ENCODE measurements at places on chromosomes 3 and 15.

DNA sequence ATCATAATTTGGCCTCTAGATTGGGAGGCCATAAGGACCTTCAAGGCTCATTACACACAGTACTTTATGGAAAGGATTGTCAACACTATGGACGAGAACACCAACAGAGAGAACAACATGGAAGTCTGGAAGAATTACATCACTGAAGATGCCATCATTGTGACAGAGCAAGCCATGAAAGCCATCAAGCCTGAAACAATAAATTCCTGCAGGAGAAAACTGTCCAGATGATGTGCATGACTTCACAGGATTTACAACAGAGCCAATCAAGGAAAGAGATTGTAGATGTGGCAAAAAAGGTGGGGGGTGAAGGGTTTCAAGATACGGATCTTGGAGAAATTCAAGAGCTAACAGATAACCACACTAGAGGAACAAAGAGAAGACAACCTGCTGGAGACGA lies 15.9 kb downstream of the IL17RB start:
- DNase-seq: no peak

- DNase-seq: no peak
These were observed 56.4 kb upstream of the ARRDC4 start for GRCh38 chr15:97903971-97904572.

GRCh38 chr3:36211652-36211999 lies 168.7 kb upstream of the STAC start:
- no peak for DNase-seq

GRCh38 chr15:86623236-86623635 lies 543.6 kb downstream of the AGBL1 start:
- DNase-seq: no peak

DNA sequence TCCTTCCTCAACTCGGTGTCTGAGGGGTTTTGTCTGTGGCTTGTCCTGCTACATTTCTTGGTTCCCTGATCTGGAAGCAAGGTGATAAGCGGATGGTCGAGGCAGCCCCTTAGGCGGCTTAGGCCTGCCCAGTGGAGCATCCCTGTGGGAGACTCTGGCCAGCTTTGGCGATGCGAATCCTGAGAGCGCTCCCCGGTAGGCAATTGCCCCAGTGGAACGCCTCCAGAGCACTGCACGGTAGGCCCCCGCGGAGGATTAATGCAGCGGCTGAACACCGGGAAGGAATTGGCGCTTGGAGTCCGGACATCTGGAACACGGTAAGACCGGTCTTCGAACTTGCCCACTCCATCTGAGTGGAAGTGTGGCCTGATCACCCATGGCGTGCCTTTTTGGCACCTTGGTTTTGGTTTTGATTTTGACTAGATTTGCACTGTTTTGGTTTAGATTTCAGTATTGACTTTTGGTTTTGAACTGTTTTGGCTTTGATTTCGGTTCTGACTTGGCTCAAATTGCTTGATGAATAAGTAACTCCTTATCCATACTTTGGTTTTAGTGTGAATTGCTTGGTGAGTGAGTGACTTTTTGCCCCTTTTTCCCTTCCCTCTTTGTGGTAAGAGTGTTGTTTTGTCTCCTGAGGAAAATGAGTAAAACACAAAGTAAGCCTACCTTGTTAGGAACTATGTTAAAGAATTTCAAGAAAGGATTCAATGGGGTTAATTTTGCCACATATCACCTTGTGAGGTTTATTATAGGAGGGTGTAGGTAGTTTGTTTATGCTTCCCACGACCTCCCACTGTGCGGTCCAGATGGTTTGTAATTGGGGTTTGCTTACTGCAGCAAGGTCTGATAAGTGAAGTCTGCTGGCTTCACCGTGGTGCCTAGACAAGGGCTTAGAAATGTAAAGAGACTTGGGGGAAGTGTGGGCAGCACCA lies 27.1 kb upstream of the GPR156 start:
- no peak for DNase-seq

GRCh38 chr15:41895491-41895890 lies 1.6 kb upstream of the SPTBN5 start:
- no peak for DNase-seq

GRCh38 chr3:435161-435560 lies 238.6 kb downstream of the CHL1 start:
- no peak for DNase-seq

- no peak for DNase-seq
These were observed 33.0 kb downstream of the HSPBAP1 start for GRCh38 chr3:122760453-122761271.

GRCh38 chr15:88704791-88705768 lies 66.3 kb downstream of the ISG20 start:
- no peak for DNase-seq

DNA sequence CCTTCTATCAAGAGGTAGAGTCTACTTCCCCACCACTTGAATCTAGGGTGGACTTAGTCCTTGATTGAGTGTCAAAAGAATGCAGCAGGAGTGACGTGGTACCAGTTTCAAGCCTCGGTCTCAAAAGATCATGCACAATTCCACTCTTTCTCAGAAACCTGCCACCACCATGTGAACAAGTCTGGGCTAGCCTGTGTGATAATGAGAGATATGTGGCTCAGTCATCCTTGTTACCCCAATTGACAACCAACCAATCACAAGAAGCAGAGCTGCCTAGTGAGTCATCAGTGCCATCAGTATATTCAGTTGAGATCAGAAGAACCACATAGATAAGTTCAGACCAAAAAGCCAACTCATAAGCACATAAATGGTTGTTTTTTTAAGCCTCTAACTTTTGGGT lies 374.5 kb downstream of the IL20RB start:
- no peak for DNase-seq

DNA sequence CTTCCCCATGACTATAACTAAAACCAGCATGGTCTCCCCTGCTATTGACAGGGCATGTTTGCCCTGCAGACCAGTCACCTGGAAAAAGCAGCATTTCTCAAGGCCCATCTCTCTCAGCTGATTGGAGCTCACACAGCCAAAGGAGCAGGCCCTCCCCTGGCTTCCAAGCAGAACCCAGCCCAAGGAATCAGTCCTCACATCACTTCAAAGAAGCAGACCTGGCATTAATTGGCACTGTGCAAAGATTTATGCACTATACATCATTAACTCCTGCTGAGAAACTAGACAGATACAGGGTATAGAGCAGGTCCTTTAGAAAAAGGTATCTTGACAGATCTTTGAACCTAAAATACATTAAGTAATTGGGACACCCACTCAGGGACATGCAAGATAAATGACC lies 323.8 kb upstream of the PPP2R3A start:
- no peak for DNase-seq

DNA sequence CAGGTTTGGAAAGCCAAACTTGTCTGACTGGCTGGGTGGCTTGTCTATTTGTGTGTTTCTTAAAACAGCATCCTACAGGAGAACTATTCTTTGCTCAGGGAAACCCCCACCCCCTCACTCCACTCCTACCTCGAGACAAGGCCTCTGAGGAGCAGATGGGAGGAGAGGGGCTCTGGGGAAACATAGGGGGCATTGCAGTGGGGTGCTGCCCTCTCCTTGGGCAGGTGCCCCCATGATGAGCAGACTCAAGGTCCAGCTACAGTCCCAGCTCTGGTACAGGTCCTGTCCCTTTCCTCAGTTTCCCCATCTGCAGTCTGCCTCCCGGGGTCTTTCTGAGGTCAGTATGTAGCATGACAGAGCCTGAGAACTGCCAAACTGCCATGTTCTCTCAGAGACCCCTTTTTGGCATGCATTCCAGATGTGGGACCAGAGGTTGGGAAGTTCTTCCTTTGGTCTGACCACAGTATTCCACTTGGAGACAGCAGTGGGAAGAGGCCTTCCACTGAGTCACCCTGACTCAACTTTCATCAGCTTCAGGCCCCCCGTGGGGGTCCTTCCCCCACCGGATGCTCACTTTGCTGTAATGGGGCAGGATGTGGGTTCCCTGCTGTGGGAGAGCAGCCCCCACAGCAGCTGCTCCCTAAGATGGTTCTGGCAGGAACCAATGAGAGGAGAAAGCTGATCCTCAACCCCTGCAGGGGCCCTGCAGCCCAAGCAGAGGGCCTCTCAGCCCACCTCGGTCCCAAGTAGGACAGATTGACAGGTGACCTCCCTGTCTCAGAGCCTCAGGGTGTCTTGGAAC lies 32.3 kb upstream of the CYP11A1 start:
- DNase-seq: no peak

- no peak for DNase-seq
These were observed 133.8 kb downstream of the ZBBX start for GRCh38 chr3:167246252-167246651.

- no peak for DNase-seq
These were observed 109.7 kb downstream of the UBE2E2 start for GRCh38 chr3:23312866-23313265.

- DNase-seq: no peak
These were observed 13.5 kb upstream of the CCDC80 start for GRCh38 chr3:112654492-112654891.

GRCh38 chr15:81338170-81339007 lies 14.4 kb upstream of the STARD5 start:
- DNase-seq: no peak

DNA sequence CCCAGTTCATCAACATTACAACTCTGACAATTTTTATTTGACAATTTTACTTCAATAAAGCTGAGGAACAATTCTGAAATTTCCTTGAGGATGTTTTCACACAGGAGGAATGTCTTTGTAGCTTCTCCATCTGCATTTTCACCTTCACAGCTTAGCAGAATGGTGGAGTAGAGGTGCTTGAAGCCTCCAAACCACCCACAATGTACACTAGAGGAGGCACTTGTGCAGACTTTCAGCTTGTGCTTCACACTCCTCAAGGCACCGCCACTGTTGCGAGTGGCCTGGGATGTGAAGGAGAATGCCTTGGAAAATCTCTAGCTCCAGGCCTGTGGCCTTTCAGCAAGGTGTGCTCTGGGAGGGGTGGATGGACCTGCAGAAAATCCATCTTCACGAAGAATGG lies 181.9 kb downstream of the EPHB1 start:
- no peak for DNase-seq

GRCh38 chr15:81411051-81411450 lies 37.0 kb upstream of the TMC3 start:
- no peak for DNase-seq

GRCh38 chr3:79200456-79200855 lies 567.3 kb downstream of the ROBO1 start:
- no peak for DNase-seq

DNA sequence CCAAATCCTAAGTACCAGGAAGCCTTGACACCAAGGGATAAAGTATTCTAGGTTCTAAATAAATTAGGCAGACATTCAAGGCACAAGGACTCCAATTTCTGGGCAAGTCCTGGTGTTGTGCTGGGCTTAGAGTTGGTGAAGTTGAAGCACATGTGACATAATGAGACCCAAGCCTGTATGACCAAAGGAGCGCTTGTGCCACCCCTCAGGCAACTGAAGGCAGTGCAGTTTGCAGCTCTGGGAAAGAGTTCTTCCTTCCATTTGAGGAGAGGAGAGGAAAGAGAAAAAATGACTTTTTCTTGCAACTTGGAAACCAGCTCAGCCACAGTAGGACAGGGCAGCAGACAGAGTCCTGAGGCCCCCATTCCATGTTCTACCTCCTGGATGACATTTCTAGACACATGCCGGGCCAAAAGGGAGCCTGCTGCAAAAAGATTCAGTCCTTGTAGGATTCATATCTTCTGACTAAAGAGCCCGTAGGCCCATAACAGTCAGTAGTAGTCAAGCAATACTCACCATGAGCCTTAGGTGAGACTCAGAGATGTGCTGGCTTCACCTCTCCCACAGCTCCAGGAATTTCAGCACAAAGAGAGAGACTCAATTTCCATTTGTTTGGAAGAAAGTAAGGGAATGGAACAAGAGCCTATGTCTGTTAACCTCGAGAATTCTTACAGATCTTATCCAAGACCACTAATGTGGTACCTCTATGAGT lies 588.8 kb upstream of the BCHE start:
- DNase-seq: no peak

DNA sequence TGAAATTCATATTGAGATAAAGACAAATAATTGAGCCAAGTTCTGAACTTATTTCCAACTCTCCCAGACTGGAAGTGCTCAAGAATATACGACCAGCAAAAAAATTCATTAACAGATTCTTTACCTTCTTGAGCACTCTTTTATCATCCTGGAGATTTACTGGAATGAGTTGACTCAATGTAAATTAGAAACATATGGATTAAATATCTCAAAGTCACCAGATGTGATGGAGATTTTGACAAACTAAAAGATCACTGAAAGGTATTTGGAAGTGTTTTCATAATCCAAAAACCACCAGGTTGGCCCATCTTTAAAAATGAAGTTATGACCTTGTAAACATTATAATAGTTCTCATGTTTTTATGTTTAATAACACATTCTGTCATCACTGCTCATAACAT lies 433.2 kb upstream of the RASGRP1 start:
- no peak for DNase-seq

DNA sequence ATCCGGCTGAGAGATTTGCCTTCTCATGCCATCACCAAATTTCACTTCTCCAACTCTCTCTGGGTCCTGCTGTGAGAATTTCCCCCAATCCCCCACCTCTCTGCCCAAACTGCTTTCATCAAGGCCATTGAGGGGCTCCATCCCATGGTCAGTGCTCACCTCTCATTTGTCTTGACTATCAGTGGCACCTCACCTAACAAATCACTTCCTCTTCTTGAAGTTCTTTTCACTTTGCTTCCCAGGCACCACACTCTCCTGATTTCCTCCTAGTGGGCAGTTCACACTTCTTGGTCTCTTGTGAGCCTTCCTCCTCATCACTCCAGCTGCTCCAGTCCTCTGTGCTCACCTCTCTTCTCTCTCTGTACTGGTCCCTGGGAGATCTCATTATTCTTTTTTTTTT lies 169.6 kb downstream of the OPA1 start:
- DNase-seq: no peak

DNA sequence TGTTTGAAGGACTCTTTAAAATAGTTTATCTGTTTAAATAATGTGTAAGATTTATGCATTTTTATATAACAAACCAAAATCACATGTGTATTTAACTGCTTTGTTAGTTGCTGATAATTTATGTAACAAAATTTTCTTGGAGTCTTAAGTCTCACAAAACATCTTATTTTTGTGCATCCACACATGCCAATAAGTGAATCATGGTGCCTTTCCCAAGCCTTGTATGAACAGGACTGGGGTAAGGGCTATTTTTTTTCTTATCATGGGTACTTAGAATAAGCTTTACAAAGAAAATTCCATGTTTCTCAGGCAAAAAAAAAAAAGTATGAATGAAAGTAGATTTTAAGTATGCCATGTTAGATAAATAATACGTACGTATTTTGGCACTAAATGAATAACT lies 132.9 kb upstream of the LRRFIP2 start:
- no peak for DNase-seq

DNA sequence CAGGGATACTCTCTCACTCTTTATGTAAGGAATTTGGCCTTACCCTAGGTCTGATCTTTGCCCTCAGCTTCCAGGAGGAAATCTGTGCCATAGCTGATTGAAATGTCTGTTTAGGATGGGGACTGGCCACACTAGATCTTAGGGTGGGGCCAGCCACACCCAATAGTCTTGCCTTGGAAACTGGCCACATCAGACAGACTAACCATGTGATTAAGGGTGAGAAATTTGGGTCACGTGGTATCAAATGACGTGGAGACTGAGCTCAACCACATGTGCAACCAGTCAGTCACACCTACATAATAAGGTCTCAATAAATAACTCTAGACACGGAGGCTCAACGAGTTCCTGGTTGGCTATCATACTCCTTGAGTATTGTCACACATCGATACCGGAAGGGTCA lies 113.5 kb downstream of the CNTN3 start:
- DNase-seq: no peak

Data from NCI-H510A (cell line).